ENCODE measurements at places on chromosomes 4 and X.
A peak's percentile ranks its signal among the peaks of the same experiment; 100 is the strongest.

DNA sequence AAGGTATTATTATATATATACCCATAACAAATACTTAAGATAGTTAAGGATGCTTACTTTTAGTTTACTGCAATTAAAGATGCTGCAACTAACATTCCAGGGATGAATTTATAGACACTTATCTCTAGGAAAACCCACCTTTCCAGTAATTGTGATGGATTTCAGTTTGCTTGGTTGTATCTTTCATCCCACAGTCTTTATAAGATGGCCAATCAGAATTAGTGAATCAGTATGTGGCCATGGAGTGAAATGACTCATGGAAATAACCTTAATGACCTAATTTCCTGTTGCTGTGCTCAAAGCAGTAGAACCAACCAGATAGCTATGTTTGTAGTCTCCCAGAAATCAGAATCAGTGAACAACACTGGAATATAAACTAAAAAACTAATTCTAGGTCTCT, 26.4 kb downstream of the MOSPD2 start:
- DNase-seq: no peak

- peak; percentile 71 for DNase-seq
These were observed 30.1 kb downstream of the NEIL3 start for GRCh38 chr4:177339477-177340374.

DNA sequence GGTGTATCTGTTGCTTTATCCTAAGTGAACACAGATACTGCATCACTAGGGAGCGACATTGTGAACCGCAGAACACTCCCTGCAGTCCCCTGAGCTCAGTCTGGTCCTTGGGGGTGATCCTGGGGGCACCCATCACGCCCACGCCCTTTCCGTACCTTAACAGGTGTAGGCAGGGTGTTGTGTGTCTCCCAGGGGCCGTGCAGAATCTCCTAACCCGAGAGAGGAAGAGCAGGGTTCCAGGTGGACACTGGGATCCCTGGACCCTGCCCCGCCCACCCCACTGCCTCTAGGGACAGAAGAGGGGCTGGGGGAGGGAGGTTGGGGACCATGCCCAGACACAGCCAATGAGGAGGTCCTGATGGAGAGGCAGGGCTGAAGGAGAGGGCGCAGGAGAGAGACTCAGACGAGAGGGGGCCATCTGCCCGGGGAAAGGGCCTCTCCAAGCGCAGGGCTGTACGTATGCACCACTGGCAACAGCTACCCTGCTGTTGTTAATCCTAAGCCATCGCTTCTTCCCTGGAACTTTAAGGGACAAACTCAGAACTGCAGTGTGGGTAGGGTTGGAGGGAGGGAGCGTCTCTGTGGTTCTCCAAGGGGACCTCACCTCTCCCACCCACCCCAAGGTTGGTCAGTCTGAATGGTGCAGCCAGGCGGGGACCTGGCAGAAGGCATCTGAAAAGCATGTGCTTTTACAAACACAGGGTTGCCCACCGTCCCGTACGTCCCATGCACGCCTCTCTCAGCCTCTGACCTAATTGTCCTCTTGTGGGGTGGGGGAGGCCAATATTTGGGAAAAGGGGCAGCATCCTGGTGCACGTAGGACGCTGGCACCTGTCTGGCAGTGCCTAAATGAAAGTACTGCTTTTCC, 2.5 kb downstream of the P2RY8 start:
- peak; percentile 75 for DNase-seq

DNA sequence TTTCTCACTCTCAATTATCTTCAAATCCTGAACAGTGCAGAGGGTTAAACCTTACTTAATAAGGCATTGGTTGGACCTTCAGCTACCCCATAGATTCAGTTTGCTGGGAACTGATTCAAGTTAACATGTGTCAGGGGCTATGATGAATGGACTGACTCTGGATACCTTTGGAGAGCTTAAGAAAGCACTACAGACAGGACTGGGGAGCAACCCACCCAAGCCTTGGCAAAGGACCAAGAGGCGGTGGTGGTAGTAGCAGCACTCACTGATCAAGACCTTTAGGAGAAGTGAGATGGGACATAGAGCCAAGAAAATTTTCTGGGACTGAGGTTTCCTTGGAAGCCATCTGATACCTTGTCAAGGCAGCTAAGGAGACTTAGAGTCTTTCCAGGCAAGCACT, 43.0 kb upstream of the TAPT1 start:
- no peak for DNase-seq

DNA sequence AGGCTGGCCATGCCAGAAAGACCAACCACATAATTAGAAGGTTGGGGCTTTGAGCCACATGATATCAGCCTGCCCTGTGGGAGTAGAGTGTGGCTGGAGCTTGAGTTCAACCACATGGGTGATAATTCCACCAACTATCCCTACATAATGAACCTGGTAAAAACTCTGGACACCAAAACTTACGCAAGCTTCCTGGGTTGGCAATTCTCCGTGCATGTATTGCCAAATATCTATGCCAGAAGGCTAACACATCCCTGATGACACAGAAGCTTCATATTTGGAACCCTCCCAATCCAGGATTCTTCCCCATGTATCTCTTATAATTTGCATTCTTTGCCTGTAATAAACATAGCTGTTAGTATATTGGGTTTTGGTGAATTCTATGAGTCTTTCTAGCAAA, 68.2 kb downstream of the FUNDC1 start:
- no peak for DNase-seq

- DNase-seq: no peak
These were observed 48.0 kb upstream of the HDAC8 start for GRCh38 chrX:72620550-72621145.

DNA sequence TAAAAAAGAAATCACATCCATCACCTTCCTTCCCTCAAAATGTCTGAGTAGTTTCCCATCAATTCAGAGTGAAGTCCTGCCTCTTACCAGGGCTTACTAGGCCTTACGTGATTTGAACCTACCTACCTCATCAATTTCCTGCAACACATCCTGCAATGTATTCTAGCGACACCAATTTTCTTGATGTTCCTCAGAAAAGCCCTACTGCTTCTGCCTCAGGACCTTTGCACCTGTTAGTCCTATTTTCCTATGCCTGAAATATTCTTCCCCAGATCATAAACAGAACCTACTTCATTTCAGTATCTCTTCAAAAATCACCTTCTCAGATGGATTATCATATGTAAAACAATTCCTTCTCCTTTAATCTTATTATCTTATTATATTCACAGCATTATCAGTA, 52.8 kb downstream of the ZAR1 start:
- DNase-seq: no peak

GRCh38 chrX:110852180-110852579, 56.6 kb upstream of the CHRDL1 start:
- peak; percentile 44 for DNase-seq

- peak; percentile 83 for DNase-seq
These were observed at the start of gene MTMR8 for GRCh38 chrX:64394874-64395567. MTMR8 (minus strand) TSS chrX:64395452; CDS start chrX:64395363, 89 bp downstream.

- DNase-seq: no peak
These were observed 52.7 kb downstream of the NPY1R start for GRCh38 chr4:163279713-163280112.

GRCh38 chr4:2091990-2092668, 33.0 kb downstream of the NAT8L start:
- DNase-seq: no peak
